Activated naive CD8-positive, alpha-beta T cell treated with anti-CD3 and anti-CD28 coated beads, Interleukin-2, amount 10 ng/mL, durations not matched to agents 7 days and 5 days (primary cell): ENCODE measurements at places on chromosomes 11 and 22. TPM values are rescaled to one million over a fixed set of nuclear protein-coding genes. Genes with fewer than 3 reads are reported as not detected.

- no peak for DNase-seq
Measured at GRCh38 chr11:63666874-63667273, 4.3 kb downstream of the ATL3 start.

GRCh38 chr11:72135891-72136683, 562 bp downstream of the FOLR3 start:
- no peak for DNase-seq

DNA sequence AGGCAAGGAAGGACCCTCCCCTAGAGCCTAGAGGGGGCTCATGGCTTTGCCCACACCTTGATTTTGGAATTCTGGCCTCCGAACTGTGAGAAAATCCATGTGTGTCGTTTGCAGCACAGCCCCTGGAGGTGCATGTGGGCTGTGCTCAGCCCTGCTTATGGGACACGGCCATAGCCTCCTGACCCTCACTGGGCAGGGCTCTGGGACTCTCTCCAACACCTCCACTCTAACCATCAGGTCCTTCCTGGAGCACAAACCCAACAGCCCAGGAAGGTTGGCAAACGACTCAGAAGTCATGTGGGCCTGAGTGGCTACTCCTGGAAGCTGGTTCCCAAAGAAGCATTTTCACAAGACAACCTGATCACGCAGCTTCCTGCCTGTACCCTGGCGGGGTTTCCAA, 144.1 kb downstream of the CTTN start:
- DNase-seq: no peak

GRCh38 chr11:70610566-70611565, 212.5 kb downstream of the CTTN start:
- DNase-seq: no peak

DNA sequence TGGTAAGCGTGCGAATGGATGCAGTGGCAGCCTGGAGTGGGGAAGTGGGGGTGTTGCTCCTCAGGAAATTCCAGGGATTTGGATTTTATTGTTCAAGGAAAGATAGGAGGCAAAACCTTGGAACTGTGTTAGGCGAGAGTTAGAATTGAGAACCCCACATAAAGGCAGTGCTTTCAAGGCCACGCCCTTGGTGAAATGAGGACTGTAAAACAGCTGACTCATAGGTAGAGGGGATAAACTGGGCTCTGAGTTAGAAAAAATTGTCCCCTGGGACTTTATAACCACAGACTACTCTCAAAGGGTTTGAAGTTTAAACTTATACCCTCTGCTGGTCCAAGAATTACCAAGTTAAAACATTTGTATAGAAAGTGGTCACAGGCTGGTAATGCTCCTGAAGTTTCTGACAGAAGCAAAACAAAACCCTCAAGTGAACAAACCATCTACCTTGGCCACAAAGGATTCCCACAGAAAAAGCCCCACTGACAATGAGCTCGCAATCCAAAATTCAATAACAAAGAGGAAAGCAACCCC, 250.3 kb upstream of the TBCEL start:
- DNase-seq: no peak

- DNase-seq: peak; percentile 84
Measured at GRCh38 chr11:64207256-64208085, 950 bp downstream of the FERMT3 start.

DNA sequence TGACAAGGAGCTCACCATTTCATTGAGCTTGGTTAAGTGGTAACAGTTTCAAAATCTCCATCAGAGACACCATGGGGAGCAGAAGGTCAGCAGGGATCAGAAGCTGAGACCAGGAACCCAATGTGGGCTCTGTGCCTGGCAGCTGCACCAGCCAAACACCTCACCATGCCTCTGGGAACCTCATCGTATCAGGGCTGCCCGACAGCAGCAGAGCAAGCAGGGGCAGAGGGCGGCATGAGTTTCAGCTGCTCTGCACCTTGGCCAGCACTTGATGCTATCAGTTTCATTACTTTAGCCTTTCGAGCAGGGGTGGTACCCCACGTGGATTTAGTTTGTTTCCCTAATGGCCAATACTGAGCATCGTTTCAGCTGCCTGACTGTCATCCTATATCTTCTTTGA, 77.8 kb downstream of the DGCR2 start:
- peak; percentile 13 for DNase-seq

DNA sequence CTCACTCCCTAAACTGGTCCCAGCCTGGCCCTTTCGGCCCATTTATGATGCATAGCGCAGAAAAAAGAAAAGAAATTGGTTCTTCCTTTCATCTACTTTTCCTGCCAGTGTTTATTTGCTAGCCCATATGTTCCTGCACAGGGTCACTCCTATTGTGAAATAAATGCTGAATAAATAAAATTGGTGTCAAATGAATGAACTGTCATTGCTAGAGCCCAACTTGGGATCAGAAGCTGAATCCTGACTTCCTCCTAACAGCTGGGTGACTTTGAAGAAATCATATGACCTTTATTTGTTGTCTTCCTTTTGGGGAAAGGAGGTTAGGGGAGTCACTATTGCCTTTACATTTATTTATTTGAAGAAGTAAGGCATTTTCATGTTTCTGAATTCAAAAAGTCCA, 92.0 kb downstream of the PRR5L start:
- DNase-seq: no peak

DNA sequence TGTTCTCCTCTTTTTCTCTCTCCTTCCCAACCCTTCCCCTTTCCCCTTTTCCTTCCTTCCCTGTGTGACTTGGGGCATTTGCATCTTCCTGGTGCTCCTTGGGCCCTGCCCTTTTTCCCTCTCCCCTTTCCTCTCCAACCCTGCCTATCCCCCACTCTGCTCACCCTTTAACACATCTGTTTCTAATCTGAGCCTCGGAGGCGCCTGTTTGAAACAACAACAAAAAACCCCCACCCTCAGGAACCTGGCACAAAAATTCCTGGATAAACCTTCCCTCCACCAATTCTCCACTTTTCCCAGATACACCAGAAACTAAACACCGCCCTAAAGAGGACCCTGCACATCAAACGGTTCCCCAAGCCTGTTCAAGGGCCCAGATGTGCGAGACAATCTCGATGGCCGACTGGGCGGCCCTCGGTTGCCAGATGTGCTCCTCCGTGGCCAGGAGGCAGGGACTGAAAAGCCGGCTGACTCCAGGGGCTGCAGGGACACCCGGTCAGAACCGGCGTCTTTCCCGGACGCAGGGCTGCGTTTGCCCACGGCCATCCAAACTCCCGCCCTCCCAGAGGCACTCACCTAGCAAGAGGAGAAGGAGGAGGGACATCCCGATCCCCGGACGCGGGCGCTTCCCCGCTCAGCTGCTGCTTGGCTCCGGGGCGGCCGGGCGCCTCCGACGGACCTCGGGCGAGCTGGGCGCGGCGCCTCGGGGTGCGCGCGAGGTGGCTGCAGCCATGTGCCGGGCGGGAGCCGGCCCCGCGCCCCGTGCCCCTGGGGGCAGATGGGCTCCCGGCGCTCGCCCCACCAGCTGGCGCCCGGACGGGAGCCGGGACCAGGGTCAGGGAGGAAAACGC, 486 bp downstream of the CLMP start:
- peak; percentile 37 for DNase-seq

GRCh38 chr11:46856605-46857343, 10.7 kb upstream of the CKAP5 start:
- DNase-seq: no peak

- DNase-seq: no peak
Measured at GRCh38 chr11:16969010-16969999, 44.9 kb downstream of the PLEKHA7 start.

DNA sequence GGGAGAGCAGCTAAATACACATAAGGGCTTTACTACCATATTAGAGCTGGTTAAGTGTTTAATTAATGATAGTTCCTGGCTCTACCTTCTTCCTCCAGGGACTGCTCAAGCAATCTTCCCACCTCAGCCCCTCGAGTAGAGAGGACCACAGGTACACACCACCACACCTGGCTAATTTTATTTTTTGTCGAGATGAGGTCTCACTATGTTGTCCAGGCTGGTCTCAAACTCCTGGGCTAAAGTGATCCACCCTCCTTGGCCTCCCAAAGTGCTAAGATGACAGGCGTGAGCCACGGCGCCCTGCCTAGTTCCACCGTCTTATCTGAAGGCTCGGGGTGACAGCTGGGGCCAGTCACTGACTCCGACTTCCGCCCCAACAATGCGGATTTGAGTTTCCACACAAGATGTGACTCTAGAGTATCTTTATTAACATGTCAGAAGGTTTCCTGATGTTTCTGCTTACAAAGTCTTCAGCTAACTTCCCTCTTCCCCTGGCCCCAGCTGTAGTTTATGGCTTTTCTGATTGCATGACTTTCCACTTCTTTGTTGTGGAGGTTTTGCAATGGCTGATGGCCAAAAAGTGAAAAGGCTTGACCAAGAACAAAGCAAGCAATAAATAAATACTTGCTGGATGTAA, 16.8 kb downstream of the TPST2 start:
- DNase-seq: no peak

Gene OTOG
- total RNA-seq: not detected

GRCh38 chr11:20125927-20126326, 34.3 kb downstream of the DBX1 start:
- no peak for DNase-seq

Gene RGL4
- 24.9 TPM for total RNA-seq

Gene OR52I2
- total RNA-seq: not detected

Gene ART1
- total RNA-seq: not detected

Gene BRD1
- total RNA-seq: 56.7 TPM

Gene B3GAT1
- 0.44 TPM for total RNA-seq

DNA sequence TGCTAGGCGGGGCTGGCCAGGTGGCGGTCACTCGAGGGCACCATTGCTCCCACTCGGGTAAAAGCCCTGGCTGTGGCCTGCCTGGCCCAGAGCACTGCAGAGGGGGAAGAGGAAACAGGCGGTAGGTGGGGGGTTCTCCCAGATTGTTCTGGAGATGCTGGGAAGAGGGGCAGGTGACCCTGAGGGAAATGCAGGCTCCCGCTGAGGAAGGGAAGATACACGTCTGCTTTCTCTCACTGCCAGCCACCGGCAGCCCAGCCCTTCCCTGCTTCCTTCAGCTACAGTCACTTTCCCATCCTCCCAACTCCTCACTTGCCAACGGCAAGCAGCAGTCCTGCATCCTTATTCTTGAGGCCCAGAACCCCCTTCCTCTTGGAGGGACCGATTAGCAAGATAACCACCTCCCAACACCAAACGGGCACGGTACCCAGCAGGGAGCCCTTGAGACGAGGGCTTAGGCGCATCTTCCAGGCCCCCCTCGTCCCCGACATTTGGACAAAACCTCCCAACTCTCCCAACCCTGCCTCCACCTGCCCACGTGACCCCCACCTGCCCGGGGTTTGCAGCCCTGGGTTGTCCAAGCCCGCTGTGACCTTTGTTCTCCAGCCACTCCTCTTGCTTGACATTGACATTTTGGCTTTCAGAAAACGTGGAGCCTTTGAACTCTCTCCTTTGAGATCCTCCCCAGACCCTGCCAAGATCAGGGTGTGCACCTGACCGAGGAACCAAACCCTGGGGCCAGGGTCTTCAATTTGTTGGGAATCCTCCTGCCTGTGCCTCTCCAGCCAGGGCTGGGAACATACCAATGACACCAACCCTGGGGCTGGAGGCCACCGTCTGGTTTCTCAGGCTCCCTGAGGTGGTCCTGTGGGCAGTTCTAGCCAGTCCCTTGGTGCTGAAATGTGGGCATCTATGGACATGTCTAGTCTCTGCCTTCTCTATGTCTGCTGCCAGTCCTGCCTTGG, 48.8 kb upstream of the TTLL12 start:
- no peak for DNase-seq

Gene BIRC3
- 59.3 TPM for total RNA-seq

DNA sequence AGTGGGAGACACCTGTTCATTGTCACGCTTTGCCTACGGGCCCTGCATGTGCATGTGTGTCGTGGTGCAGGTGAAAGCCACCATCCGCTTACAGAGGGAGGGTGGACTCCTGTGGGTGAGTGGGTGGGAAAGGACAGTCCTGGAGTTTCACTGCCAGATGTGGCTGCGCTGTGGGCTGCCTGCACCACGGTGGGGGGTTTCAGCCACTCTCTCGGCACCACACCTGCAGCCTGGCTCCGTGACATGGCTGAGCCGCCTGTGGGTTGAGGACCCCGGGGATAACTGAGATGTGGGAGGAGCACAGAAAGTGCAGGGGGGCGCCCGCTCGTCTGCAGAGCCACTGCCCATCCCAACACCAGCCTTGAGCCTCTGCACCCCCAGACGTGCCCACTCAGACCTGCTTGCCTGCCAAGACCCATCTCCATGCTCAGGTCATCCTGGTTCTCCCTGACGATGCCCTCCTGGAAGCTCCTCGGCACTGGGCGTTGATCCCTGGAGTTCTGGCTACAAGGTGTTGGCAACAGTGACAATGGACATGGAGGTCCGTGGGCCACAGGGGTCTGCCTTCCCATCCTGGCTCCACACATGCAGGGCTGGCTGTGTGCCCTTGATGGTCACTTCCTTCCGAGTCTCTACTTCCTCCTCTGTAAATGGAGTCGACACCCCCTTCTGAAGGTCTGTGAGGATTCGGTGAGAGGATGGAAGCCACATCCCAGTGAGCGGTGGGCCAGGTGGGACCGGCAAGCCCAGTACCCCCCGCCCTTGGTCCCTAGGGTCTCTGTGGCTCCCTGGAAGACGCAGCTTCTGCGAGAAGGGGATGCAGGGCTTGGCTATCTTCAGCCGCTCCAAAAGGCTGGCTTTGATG, 1007.0 kb downstream of the BRD1 start:
- no peak for DNase-seq

Gene RCOR2
- 0.74 TPM for total RNA-seq

DNA sequence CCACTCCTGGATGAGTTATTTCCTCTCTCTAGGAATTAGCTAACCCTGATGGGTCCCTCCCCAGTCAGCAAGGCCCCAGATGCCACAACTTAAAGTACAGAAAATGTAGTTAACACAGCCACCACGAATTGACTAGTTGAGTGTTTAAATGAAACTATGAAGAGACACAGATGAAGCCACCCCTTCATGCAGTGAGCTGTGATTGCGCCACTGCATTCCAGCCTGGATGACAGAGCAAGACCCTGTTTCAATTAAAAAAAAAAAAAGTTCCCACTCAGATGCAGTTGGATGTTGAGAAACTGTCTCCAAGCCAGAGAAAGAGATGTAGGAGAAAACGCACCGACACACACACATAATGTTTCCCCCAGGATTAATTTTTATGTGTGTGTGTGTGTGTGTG, 53.3 kb downstream of the SCN3B start:
- no peak for DNase-seq

GRCh38 chr11:120565466-120566155, 54.1 kb downstream of the GRIK4 start:
- no peak for DNase-seq

Gene OR52N4
- total RNA-seq: 1.7 TPM

DNA sequence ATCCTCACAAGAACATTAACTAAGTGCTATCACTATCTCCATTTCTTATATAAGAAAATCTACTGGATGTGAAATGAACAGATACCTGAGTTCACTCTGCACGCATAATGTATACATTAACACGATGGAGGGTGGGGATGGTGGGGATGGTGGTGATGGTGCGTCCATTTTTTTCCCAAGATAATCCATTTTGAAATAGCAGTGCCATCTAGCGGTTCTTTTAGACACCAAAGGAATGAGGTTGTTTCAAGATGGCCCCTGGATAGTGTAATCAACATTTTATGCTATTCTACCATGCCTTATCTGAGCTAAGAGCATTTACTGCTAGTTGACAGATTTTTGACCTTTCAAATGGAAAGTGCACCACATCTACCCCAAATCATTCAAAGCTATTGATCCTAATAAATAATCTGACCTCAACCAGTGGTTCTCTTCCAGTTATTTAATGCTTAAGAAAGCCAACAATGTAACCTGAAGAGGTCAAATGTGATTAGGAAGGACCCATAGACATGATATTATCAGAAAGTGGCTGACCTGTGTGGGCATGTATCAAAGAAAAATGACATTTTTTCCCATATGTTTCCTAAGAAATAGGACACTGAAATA, 714.7 kb upstream of the TENM4 start:
- DNase-seq: no peak

GRCh38 chr11:12540075-12540680, 134.0 kb upstream of the TEAD1 start:
- no peak for DNase-seq

GRCh38 chr22:26516503-26516902, 4.2 kb upstream of the TFIP11 start:
- peak; percentile 4 for DNase-seq
